Stimulated activated CD4-positive, alpha-beta T cell treated with anti-CD3 and anti-CD28 coated beads, Interleukin-4, amount 100 ng/mL, for 1 hour (primary cell): ENCODE measurements at places on chromosomes 16 and 17.

DNA sequence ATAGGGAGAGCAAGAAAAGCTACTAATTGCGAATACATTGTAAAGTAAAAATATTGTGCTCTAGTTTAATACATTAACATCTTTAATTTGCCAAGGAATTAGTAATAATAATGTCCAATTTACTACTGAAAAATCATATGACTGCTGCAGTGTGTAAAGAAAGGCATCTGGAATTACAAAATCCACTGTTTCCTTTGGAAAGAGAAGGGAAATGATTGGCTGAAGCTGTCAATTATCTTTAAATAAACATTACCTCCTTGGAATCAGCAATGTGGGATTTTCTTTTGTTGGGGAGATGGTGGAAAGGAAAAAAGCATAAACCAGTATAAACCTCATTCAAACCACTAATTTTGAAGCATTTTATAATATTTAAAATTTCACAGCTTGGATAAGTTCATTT, 276.0 kb downstream of the MAP2K6 start:
- no peak for DNase-seq

DNA sequence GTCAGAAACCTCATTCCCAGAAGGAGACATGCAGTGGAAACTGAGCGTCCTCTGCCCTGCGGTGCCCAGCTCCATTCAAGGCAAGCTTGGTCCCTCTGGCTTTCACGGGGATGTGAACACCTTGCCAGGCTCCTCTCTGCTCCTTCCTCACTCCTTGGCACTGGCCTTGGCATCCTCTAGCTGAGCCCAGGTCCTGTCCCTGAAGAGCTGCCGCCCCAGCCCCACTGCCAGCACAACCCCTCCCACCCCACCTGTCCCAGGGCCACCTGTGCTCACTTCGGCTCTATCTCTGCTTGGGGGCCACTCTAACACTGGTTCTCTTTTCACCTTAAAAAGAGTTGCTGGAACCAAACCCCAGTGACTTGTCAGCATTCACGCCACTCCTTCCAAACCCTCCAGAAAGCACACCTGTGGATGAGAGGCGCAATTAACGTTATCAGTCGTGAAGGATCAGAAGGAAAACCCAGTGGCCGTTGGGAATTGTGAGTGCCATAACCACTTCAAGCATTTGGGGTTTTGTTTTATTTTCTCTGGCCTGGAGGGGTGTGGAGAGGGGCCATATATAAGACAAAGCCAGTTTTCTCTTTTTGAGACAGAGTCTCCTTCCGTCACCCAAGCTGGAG, 103.7 kb downstream of the AXIN2 start:
- no peak for DNase-seq

DNA sequence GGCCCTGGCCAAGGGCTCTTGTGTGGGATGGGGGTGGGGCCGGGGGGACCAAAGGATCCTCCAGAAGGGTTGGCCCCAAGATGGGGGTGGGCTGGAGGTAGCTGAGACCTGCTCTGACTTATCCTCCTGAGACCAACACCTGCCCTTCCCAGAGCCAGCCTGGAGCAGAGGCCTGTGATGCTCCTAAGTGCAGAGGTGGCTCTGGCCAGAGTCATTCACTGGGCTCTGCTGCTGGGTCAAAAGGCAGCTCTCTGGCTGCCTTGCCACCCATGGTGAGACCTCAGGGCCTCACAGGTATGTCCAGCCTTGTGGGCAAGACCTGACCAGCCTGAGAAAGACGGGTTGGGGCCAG, 393 bp downstream of the SERPINF2 start:
- no peak for DNase-seq

DNA sequence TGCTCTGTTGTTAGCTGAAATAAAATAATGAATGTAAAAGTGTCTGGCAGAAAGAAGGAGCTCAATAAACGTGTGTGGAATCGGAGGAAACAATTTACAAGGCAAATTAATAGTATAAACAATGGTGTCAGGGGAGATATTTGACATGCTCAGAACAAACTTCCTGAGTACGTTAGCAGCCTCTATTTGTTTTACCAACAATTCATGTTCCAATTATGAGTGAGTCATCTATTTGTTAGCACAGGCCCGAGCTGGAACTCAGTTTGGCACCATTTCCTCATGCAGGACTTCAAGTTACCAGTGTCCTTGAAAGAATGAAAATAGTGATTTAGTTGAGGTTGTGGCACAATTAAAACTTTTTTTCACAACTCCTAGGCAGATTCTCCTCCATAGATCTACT, 9.1 kb downstream of the ASIC2 start:
- DNase-seq, result no peak

- DNase-seq, result no peak
Observed at GRCh38 chr16:79980650-79981521, 380.3 kb upstream of the MAF start.

DNA sequence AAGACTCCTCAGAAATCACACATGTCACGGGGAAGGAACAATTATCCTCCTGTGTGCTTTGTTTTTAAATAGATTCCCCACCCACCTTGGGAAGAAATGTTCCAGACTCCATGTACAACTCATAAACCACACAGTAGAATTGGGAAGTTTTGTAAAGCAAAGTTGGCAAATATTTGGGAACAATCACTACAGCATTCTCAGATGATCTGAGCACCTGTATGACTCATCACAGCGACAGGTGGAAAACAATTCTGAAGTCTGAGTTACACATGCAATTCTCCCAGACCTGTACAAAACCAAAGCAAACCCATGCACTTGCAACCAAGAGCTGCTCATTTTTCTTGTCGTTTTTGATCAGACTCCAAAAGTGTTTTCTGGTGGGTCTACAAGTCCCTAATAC, 14.4 kb upstream of the MYLK3 start:
- no peak for DNase-seq

DNA sequence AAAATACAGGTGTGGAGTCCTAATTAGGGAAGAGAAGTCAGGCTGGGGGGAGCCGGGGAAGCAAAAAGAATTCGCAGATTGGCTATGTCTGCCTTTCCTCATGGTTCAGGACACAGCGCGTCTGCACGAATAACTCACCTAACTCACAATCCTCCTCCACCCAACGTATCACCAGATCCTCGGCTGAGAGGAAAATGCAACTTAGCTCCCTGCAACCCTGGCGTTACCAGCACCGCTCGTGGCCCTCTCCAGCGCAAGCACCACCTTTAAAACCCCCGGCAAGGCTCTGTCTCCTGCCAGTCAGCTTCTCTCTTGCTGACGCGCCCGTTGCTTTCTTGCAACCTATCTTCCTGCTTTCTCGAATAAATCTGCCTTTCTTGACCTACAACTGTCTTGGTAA, 49.8 kb upstream of the METRNL start:
- DNase-seq, result no peak
